ENCODE measurements at places on chromosomes 5 and 9. TPM values are rescaled to one million over a fixed set of nuclear protein-coding genes. Genes with fewer than 3 reads are reported as not detected.

DNA sequence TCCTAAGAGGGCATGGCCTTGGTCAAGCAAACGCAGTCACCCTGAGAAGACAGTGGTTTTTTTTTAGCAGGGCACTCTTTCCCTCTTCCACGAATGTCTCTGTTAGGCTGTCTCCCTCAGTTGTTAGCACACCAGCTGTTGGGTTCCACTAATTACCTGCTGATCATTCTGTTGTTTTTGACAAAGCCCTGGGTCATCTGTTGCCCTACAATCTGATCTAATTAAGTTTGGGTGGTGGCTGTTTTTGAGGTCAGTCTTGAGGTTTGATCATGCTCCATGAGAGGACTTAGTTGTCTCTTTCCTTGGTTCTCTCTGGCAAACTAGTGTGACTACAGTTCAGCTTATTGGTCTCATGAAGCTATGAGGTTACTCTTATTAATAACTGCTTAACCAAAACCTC lies 5.0 kb upstream of the PTPDC1 start:
- H3K27ac ChIP-seq = no peak overlapping the region
- no peaks in the 10 kb centered on the region for H3K4me1 ChIP-seq
- H3K4me3 ChIP-seq = no peak overlapping the region
- no peaks in the 10 kb centered on the region for H3K36me3 ChIP-seq

DNA sequence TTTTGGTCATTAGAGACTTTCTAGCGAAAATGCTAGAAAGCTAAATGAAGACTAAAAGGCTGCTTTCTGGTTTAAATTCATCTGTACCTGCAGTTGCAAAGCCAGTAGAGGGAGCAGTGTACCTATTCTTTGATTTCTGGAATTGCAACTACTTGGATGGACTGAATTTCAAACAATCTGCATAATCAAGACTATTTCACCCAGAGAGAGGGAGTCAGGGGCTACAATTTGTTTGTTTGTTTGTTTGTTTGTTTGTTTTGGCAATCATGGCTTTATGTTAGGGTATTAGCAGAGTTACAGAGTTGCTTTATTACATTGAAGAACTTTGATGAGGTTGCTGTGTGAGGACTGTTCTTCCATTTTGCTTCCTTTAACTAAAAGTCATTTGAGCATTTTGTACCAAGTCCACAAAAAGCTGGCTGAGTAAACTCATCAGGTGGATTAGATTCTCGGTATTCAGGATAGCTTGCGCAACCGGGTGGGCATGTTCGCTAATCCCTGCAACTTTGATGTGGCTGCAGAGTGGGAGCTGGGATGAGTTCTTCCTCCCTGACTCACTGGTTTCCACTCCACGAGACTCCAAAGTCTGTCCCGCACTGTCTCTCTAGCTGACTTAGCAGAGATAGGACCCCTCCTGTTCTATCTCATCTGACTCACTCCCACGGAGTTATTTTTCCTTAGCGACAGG lies 80.0 kb upstream of the TUT7 start:
- DNase-seq = peak; percentile 13
- no peaks in the 10 kb centered on the region for H3K4me1 ChIP-seq
- peak overlapping the region; percentile 33 for H3K27ac ChIP-seq
- no peaks in the 10 kb centered on the region for H3K27me3 ChIP-seq
- no peak overlapping the region for H3K4me3 ChIP-seq
- H3K36me3 ChIP-seq = no peaks in the 10 kb centered on the region

GRCh38 chr5:136364307-136364706 lies 1.0 kb downstream of the TRPC7 start:
- no peak overlapping the region for H3K4me3 ChIP-seq
- H3K4me1 ChIP-seq = no peaks in the 10 kb centered on the region
- H3K27me3 ChIP-seq = no peaks in the 10 kb centered on the region
- DNase-seq = no peak
- H3K36me3 ChIP-seq = no peaks in the 10 kb centered on the region

DNA sequence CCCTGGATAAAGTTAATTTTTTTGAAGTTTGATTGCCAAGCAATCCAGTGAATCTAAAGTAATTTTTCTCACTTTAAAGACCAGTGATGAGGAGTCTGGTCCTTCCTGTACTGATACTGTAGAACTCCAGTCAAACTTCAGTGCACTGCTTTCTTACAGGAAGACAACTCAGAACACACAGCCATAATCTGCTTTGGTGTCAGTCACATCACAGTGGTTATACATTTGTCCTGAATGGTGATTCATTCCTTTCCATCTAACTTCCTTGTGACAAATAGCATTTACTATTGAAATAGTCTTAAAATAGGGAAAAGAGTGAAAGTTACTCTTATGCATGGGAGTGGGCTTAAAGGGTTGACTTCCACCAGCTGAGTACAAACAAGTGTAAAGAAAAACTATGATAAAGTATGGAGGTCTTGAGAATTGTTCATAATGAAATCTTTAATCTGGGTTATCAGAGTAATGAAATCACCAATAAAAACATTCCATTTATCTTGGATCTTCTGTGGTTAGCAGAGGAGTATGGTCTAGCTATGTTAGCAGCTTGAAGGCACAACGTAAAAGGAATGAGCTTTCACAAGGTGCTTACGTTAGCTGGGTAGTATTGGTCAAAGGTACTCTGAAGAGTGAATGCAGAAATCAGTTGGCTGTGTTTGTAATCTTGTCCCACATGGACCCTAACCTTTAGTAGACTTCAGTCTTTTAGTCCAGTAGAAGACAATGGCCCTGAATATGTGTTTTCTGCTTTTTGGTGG lies 41.5 kb downstream of the DCP2 start:
- H3K27me3 ChIP-seq = no peaks in the 10 kb centered on the region
- no peaks in the 10 kb centered on the region for H3K36me3 ChIP-seq
- no peaks in the 10 kb centered on the region for H3K4me1 ChIP-seq
- H3K4me3 ChIP-seq = no peak overlapping the region

DNA sequence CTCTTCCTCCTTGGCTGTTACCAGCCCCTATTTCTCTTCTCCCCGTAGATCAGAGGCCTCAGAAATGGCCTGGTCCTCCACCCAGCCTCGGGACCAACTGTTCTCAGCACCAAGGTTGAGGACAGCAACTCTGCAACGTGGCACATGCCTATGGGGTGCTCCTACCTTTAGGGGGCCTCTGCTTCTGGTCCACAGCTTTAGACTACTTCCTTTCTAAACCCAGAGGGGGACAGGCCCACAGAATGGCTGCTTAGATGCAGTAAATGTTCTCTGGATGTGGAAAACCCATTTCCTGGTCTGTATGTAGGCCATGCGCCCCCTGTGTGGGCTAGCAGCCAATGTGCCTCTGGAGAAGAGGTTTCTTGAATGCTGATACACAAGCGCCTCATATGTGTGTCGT lies 68.4 kb downstream of the NRG2 start:
- no peak for DNase-seq
- no peak overlapping the region for H3K27ac ChIP-seq
- no peaks in the 10 kb centered on the region for H3K36me3 ChIP-seq
- no peaks in the 10 kb centered on the region for H3K27me3 ChIP-seq
- H3K4me1 ChIP-seq = no peaks in the 10 kb centered on the region

- no peaks in the 10 kb centered on the region for H3K27me3 ChIP-seq
- no peaks in the 10 kb centered on the region for H3K4me1 ChIP-seq
- H3K36me3 ChIP-seq = no peaks in the 10 kb centered on the region
- no peak for DNase-seq
These were observed 118.8 kb downstream of the CDC42SE2 start for GRCh38 chr5:131382407-131383395.

DNA sequence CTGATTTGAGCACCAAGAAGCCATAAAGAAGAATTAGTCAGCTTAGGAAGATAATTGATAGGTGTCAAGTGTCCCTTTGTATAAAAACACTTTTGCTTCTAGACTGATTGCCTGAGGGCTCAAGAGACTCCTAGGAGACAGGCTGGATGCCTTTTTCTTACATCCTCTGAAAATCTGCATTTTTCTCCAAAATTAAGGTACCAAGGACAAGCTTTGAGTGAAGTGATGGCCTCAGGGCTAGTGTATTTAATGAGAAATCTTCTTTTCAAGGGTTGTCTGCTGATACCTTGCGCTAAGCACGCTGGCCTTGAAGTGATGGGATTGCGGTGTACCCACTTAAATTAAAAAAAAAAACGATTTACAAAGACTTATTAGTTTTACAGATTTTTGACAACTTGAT lies 304.0 kb downstream of the TLR4 start:
- no peaks in the 10 kb centered on the region for H3K36me3 ChIP-seq
- H3K4me1 ChIP-seq = no peaks in the 10 kb centered on the region
- no peak overlapping the region for H3K4me3 ChIP-seq
- H3K27ac ChIP-seq = no peak overlapping the region
- no peaks in the 10 kb centered on the region for H3K27me3 ChIP-seq
- DNase-seq = no peak

DNA sequence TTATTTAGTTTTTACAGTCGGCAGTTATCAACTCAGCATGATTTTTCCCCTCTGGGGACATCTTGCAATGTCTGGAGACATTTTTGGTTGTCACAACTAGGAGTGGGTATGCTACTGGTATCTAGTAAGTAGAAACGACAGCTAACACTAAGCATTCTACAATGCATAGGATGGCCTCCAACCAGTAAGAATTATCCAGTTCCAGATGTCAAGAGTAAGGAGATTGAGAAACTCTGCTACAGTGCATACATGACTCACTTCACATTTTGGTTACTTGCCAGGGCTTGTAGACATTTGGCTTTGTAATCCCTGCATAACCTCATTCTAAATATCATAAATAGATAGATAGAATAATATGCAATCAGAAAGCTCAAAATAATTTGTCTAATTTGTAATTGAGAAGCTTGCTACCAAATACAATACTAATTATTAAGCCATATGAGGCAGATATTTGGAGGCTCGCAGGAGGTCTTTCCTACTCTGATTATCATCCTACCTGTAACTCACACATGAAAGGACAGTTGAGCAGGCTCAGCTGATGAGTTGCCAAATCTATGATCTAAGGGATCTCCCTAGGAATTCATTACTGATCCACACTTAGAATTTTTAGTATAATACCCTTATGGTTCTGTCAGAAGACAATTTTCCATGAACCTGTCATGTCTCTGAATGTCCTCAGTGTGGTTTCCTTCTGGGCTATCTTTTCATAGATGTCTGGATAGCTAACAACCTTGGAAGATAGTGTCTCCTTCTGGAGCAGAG lies 346.9 kb upstream of the TLE4 start:
- no peaks in the 10 kb centered on the region for H3K27me3 ChIP-seq
- no peak overlapping the region for H3K4me3 ChIP-seq
- no peaks in the 10 kb centered on the region for H3K4me1 ChIP-seq
- DNase-seq = no peak
- H3K36me3 ChIP-seq = no peaks in the 10 kb centered on the region

DNA sequence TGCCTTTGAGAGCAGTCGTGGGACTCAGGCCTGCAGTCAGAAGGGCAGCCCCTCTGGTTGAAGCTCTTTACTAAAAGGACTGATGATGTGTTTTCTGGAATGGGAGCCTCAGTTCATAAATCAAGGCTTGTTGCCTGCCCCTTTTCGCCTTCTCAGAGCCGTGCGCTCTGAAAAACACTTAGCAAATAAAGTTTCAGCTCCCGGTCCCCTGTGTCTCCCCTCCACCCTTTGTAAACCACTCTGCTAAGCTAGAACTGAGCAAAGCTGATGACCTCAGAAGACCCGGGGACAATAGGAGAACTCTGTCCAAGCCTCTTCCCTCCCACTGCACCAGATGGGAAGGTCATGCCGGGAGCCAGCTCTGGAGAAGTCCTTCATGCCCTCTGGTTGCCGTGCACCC lies 39.3 kb upstream of the ADRA1B start:
- no peaks in the 10 kb centered on the region for H3K27me3 ChIP-seq
- no peaks in the 10 kb centered on the region for H3K36me3 ChIP-seq
- H3K4me1 ChIP-seq = peaks cover 4% of the 10 kb centered on the region

DNA sequence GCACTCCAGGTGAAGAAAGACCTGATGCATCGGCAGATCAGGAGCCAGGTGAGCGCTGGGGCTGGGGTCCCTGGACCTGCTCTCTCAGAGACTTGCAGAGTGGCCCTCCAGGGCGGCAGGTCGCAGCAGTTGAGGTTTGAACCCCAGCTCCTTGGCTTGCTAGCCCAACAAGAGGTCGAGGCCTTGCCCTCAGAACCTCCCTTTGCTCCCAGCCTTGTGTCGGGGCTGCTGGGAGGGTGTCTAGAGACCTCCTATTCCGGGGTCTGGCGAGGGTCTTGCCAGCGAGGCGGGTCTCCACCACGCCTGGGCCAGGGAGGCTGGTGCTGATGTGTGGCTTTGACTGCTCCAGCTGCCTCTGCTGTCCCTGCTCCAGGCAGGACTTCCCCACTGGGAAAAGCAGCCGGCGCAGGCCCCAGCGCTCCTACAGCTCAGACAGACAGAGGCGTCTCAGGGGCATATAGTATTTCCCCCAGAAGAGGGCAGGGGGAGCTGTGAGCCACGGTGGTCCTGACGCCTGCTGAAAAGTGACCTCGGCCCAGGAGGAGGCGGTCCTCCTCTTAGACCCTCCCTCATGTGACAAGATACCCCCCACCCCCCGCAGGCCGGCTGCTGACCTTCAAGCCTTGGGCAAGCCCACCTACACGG lies 38.3 kb downstream of the LRSAM1 start:
- H3K4me3 ChIP-seq = no peak overlapping the region
- H3K27me3 ChIP-seq = no peaks in the 10 kb centered on the region
- no peaks in the 10 kb centered on the region for H3K36me3 ChIP-seq
- H3K27ac ChIP-seq = no peak overlapping the region
- H3K4me1 ChIP-seq = no peaks in the 10 kb centered on the region

DNA sequence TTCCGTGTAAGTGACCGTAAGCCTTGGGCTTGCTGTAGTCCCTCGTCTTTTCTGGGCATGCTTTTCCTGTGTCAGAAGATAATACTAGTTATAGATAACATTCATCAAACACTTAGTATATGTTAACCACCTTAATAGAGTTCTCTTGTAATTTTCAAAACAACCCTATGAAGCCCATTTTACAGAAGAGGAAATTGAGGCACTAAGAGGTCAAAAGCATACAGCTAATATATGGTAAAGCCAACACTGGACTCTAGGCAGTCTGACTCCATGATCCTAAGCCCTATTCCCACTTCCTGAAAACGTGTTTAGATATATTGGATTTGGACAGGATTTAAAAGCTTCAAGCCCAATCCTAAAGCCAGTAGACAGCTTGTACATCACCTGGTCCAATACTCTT lies 153.8 kb downstream of the CEP120 start:
- H3K4me3 ChIP-seq = no peak overlapping the region
- no peaks in the 10 kb centered on the region for H3K4me1 ChIP-seq
- DNase-seq = no peak
- H3K36me3 ChIP-seq = no peaks in the 10 kb centered on the region
- H3K27me3 ChIP-seq = no peaks in the 10 kb centered on the region

- H3K27ac ChIP-seq = no peak overlapping the region
- H3K4me1 ChIP-seq = no peaks in the 10 kb centered on the region
- no peaks in the 10 kb centered on the region for H3K36me3 ChIP-seq
- no peaks in the 10 kb centered on the region for H3K27me3 ChIP-seq
- DNase-seq = no peak
These were observed 310.6 kb downstream of the NDUFS4 start for GRCh38 chr5:53871050-53871449.

DNA sequence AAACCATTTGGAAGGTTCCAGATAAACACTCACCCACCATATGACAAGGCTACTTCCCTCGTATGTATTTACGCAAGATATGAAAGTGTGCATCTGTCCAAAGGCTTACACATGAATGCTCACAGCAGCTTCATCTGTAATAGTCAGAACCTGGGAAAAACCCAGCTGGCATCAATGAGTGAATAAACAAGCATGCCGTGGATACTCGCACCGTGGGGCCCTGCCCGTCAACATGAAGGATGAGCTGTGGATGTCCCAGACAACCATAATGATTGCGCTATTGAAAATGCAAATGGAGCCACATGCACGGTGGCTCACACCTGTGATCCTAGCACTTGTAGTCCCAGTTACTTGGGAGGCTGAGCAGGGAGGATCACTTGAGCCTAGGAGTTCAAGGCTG lies 60.6 kb upstream of the FCN1 start:
- no peaks in the 10 kb centered on the region for H3K4me1 ChIP-seq
- no peak overlapping the region for H3K4me3 ChIP-seq
- DNase-seq = no peak
- no peak overlapping the region for H3K27ac ChIP-seq
- H3K27me3 ChIP-seq = no peaks in the 10 kb centered on the region
- H3K36me3 ChIP-seq = no peaks in the 10 kb centered on the region

LCP2 gene
- total RNA-seq = 11.3 TPM

IL31RA gene
- not detected for total RNA-seq

TDRD7 gene
- total RNA-seq = 18.0 TPM

NSUN2 gene
- 40.8 TPM for total RNA-seq
